Right forelimb (tissue), 1 donor: ENCODE measurements at places on chromosomes 11 and 22.

GRCh38 chr11:18771266-18772035, 20.1 kb downstream of the PTPN5 start:
- DNase-seq, result no peak

- DNase-seq, result peak; percentile 73
These were observed 4.5 kb upstream of the NOL12 start for GRCh38 chr22:37681556-37682049.

- peak; percentile 75 for DNase-seq
These were observed 5.8 kb upstream of the MIEF1 start for GRCh38 chr22:39496131-39496838.

DNA sequence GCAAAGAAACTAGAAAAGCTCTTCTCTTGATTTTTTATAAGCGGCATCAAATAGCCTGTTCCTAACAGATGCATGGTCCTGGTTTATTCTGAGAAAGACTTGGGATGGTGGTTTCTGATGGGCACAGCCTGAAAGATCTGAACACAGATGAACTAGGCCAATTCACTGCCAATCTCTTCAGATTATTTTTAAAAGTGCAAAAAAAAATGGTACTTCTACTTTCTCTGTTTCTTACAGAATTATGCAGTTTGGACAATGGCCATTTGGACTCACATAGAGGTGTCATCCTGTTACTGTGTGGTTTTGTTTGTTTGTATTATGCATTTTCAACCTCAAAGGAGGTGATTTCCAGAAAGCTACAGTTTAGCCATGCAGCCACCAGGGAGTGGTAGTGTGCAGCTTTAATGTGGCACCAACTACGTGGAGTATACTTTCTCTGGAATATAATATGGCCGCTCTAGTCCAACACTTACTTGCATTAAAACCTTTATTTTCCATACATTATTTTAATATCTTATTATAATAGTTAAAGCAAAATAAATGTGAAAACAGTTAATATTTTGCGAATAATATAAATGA, 469.8 kb upstream of the KIRREL3 start:
- no peak for DNase-seq
